ENCODE measurements at places on chromosomes 6 and 20. TPM values are rescaled to one million over a fixed set of nuclear protein-coding genes. Genes with fewer than 3 reads are reported as not detected.
A peak's percentile ranks its signal among the peaks of the same experiment; 100 is the strongest.

GRCh38 chr20:23349338-23350195 is 1.0 kb upstream of the NXT1 start:
- H3K4me1 ChIP-seq = peaks cover 11% of the 10 kb centered on the region
- peak; percentile 77 for DNase-seq
- H3K4me3 ChIP-seq = peak overlapping the region; percentile 73
- peak overlapping the region; percentile 100 for H3K27ac ChIP-seq
- H3K36me3 ChIP-seq = no peaks in the 10 kb centered on the region

GRCh38 chr6:7650878-7651277 is 60.9 kb downstream of the SNRNP48 start:
- H3K4me1 ChIP-seq = no peaks in the 10 kb centered on the region
- H3K36me3 ChIP-seq = no peaks in the 10 kb centered on the region
- no peak overlapping the region for H3K4me3 ChIP-seq
- H3K27ac ChIP-seq = no peak overlapping the region
- H3K27me3 ChIP-seq = no peaks in the 10 kb centered on the region

The CDSN gene
- 0.13 TPM for total RNA-seq

The DDAH2 gene
- 98.9 TPM for total RNA-seq

The MYBL2 gene
- 1.3 TPM for total RNA-seq

GRCh38 chr6:14547284-14547998 is 429.9 kb downstream of the CD83 start:
- no peaks in the 10 kb centered on the region for H3K27me3 ChIP-seq
- H3K4me1 ChIP-seq = no peaks in the 10 kb centered on the region
- H3K27ac ChIP-seq = no peak overlapping the region
- no peaks in the 10 kb centered on the region for H3K36me3 ChIP-seq
- no peak overlapping the region for H3K4me3 ChIP-seq

DNA sequence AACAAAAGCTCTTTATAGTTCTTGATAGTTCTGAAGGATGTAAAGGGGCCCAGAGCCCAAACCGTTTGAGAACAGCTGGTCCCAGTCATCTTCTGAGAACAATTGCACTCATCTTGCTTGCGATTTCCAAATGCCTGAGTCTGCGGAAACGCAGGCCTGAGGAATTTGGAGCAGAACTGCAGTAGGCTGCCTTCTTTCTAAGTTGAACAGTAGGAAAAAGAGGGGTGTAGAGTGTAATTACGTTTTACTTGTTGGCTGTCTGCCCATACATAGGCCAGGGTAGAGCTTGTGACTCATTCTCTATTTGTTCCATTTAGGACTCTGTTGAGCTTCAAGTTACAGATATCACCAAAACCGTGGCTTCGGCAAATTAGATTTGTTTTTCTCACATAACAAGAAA is 42.0 kb upstream of the KIF16B start:
- no peak overlapping the region for H3K4me3 ChIP-seq
- no peaks in the 10 kb centered on the region for H3K36me3 ChIP-seq
- no peak overlapping the region for H3K27ac ChIP-seq

The SLC17A1 gene
- 26.3 TPM for total RNA-seq

DNA sequence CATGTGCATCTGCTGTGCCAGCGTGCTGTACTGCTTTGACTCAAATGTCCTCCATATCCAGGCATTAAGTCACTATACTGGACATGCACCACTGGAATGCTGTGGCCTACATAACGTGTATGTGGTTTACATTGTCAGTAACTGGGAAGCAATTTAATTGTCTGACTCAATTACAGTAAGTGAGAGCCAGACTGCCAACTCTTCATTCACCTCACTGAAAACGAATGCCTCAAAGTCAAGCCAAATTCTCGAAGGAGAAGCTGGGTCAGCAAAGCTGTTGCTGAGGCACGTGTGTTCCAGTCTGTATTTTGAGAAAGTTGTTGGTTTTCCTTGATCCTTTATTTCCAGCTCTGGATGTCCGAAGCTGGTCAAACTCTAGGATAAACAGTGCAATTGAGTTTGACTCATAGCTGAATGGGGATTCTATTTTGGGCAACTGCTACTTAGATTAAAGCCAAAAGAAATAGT is 534.3 kb downstream of the COL12A1 start:
- H3K4me1 ChIP-seq = no peaks in the 10 kb centered on the region
- no peaks in the 10 kb centered on the region for H3K36me3 ChIP-seq
- H3K4me3 ChIP-seq = no peak overlapping the region

DNA sequence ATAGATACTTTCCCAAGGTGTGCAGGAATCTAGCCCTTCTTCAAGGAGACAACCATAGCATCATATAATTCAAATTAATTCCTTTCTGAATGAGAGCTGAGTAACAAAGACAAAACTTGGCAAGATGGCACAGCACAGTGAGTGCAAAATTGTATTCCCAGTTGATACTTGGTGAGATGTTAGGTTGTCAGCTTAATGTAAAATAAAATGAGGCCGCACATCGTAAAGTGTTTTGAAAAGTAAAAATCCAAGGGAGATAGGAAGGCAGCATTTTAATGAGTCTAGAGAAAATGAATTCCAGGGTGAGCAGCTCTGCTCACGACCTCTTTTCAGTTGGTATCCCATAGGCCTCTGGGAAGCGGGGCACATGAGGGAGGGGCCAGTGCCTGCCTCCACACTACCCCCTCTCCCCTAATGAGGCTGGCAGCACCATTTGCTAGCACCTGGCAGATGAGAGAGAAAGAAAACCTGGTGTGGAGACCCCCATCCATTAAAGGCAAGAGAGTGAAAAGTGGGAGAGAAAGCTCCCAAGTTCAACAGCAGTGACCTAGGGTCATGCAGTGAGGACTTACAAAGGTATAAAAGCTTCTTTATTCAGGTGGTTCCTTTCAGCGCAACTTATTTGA is 158.4 kb downstream of the BTBD9 start:
- H3K36me3 ChIP-seq = no peaks in the 10 kb centered on the region
- H3K4me1 ChIP-seq = peaks cover 3% of the 10 kb centered on the region
- DNase-seq = no peak

DNA sequence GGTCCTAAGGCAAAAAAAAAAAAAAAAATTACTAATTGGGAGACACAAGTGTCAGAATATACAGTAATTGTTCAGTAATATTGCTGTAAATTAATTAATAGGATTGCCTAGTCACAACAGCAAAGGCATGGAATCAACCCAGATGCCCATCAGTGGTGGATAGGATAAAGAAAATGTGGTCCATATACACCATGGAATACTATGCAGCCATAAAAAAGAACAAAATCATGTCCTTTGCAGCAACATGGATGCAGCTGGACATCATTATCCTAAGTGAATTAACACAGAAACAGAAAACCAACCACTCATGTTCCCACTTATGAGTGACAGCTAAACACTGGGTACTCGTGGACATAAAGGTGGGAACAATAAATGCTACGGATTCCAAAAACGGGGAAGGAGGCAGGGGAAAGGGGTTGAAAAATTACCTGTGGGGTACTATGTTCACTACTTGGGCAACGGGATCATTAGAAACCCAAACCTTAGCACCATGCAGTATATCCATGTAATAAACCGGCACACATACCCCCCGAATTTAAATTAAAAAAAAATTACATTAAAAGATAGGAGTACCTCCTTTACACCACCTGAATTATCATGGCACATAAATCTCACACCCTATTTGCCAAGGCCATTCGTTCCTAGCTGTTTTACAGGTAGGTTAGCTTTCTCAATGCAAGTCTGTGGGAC is 689 bp upstream of the PFDN4 start:
- H3K4me3 ChIP-seq = peak overlapping the region; percentile 43
- no peaks in the 10 kb centered on the region for H3K27me3 ChIP-seq
- DNase-seq = no peak
- no peaks in the 10 kb centered on the region for H3K36me3 ChIP-seq

- no peaks in the 10 kb centered on the region for H3K4me1 ChIP-seq
- no peak for DNase-seq
- H3K27me3 ChIP-seq = no peaks in the 10 kb centered on the region
- no peak overlapping the region for H3K4me3 ChIP-seq
Measured at GRCh38 chr20:37890643-37891042, 12.3 kb upstream of the VSTM2L start.

GRCh38 chr6:80733641-80734040 is 627.2 kb downstream of the BCKDHB start:
- H3K27me3 ChIP-seq = no peaks in the 10 kb centered on the region
- no peaks in the 10 kb centered on the region for H3K4me1 ChIP-seq
- no peaks in the 10 kb centered on the region for H3K36me3 ChIP-seq
- H3K4me3 ChIP-seq = no peak overlapping the region
- H3K27ac ChIP-seq = no peak overlapping the region

- H3K36me3 ChIP-seq = no peaks in the 10 kb centered on the region
- H3K4me1 ChIP-seq = no peaks in the 10 kb centered on the region
- no peak overlapping the region for H3K27ac ChIP-seq
- DNase-seq = no peak
- no peak overlapping the region for H3K4me3 ChIP-seq
Measured at GRCh38 chr20:61443443-61444126, 191.5 kb downstream of the CDH4 start.

DNA sequence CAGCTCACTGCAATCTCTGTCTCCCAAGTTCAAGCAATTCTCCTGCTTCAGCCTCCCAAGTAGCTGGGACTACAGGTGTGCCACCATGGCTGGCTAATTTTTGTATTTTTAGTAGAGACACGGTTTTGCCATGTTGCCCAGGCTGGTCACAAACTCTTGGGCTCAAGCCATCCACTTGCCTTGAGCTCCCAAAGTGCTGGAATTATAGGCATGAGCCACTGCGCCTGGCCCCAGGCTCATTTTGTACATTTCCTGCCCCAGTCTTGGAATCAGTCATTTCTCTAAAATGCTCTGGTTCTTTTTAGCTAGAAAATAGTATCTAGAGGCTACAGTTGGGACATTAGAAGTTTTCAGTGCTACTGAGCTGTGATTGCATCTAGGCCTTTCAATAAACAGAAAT is 13.5 kb downstream of the MANBAL start:
- H3K27me3 ChIP-seq = no peaks in the 10 kb centered on the region
- DNase-seq = no peak
- H3K27ac ChIP-seq = no peak overlapping the region

DNA sequence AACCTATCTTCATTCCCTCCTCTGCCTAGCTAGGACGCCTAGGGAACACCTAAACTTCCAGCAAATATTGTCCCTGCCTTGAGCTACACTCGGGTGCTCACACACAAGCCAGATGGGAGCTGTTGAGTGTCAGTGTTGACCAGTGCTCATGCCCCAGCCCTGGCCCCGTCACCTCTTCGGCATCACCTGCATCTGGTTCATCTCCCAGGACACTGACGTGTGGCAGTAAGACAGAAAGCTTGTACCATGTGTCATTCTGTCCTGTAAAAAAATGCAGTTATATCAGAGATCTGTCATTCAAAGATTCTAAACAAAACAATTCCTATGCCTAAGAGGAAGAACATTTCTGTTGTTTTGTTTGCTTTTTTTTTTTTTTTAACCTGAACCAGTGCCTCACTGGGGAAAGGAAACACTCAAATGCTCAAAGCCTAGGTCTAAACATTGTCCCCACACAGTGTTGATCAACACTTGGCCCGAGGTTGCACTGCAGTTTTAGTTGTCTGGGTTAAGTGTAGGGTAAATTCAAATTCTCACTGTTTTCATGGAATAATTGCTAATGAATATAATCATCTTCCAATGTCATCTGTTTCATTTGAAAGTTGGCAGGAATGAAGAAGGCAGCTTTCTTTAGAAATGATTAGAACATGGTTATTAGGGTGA is 102.7 kb upstream of the SASH1 start:
- no peak overlapping the region for H3K27ac ChIP-seq
- no peak overlapping the region for H3K4me3 ChIP-seq
- H3K27me3 ChIP-seq = no peaks in the 10 kb centered on the region
- DNase-seq = no peak
- no peaks in the 10 kb centered on the region for H3K36me3 ChIP-seq

DNA sequence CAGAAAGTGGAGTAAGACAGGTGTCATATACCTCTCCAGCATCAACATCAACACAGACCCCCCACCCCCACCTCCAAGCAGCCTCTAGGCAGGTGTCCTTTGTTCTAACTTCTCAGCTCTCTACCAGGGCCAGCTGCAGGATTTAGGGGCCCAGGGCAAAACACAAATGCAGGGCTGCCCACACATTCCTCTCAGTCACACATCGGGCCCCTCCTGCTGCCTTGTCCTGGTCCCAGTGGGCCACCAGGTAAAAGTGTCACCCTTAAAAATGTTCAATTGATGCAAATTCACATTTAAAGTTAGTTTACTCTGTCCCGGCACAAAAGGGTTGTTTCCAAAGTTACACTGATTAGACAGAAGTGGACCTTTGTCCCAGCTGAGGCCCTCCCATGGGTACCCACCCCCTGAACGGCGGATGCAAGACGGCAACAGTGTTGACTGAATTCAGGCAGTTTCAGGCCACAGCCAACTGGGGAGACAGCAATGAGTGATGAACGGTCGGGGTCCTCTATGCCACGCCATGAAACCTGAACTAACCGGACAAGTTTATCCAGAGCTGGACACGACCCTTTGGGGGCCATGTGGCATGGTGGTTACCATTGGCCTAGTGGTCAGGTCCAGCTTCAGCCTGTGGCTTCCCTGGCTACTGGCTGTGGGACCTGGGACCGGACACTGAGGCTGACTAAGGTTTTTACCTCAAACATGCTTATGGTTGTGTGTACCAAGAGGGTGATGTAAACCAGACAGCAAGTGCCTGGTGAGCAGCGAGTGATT is 52.2 kb upstream of the UNC93A start:
- H3K27ac ChIP-seq = no peak overlapping the region
- H3K4me1 ChIP-seq = peaks cover 2% of the 10 kb centered on the region
- H3K4me3 ChIP-seq = no peak overlapping the region
- DNase-seq = no peak

The TCF19 gene
- total RNA-seq = 7.1 TPM

- DNase-seq = peak; percentile 87
- no peaks in the 10 kb centered on the region for H3K36me3 ChIP-seq
- peak within 1 kb of the TSS; percentile 45 for H3K4me3 ChIP-seq
- H3K4me1 ChIP-seq = no peaks in the 10 kb centered on the region
- peaks cover 4% of the 10 kb centered on the region for H3K27me3 ChIP-seq
- no peak within 1 kb of the TSS for H3K27ac ChIP-seq
Measured at GRCh38 chr6:17281100-17281496, at the start of gene RBM24. Gene RBM24 (plus strand): TSS chr6:17281361. CDS start chr6:17281582, 221 bp downstream.

The HLA-F gene
- 87.8 TPM for total RNA-seq

GRCh38 chr6:127951172-127951917 is 50.5 kb upstream of the THEMIS start:
- no peak overlapping the region for H3K4me3 ChIP-seq
- H3K27ac ChIP-seq = no peak overlapping the region
- H3K36me3 ChIP-seq = no peaks in the 10 kb centered on the region
- H3K27me3 ChIP-seq = no peaks in the 10 kb centered on the region

The ETV7 gene
- 4.6 TPM for total RNA-seq

GRCh38 chr6:11432713-11433450 is 104.7 kb upstream of the TMEM170B start:
- peak overlapping the region; percentile 64 for H3K27ac ChIP-seq
- H3K4me3 ChIP-seq = no peak overlapping the region
- H3K36me3 ChIP-seq = no peaks in the 10 kb centered on the region
- DNase-seq = no peak
- no peaks in the 10 kb centered on the region for H3K27me3 ChIP-seq

DNA sequence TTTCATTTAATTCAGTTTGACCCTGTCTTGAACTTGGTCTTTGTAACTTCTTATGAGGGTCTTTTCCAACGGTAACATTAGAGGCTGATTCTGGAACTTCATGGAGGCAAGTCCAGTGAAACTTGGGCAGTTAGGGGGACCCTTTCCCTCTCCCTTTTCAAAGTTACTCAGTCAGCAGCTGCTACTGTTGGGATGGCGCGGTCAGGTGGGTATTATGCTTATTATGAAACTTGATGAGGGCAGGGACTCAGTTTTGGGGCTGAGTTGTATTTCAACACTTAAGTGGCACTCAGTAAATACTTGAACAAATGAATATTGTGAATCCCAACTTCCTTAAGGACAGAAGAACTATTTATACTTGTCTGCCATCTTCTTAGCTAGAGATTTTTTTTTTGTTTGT is 20.8 kb downstream of the TOP1 start:
- H3K27me3 ChIP-seq = no peaks in the 10 kb centered on the region
- H3K4me1 ChIP-seq = peaks cover 2% of the 10 kb centered on the region
- no peak for DNase-seq
- H3K27ac ChIP-seq = no peak overlapping the region
- H3K36me3 ChIP-seq = no peaks in the 10 kb centered on the region
